ENCODE measurements at places on chromosomes 7 and 10.

- ATAC-seq = no peak
These were observed 52.5 kb upstream of the SEPTIN7 start for GRCh38 chr7:35748371-35748770.

DNA sequence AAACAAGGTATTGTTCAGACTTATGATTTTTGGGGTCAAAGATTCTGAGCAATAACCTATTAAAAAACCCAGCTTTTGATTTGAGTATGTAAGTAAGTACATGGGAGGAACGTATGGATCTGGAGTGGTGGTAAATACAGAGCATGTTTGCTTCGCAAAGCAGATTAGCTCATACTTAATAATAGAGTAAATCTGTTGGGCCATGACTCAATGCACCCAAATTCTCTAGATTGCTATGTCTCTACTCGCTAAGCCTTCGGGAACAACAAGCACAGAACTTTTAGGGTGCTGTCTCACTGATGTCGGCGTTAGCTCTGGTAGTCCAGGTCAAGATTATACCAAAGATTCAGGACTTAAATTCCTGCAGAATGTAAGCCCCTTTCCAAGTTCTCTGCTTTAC is 807 bp upstream of the MINPP1 start:
- no peak for ATAC-seq

- ATAC-seq = no peak
These were observed 137.5 kb downstream of the CCDC71L start for GRCh38 chr7:106523482-106523881.

DNA sequence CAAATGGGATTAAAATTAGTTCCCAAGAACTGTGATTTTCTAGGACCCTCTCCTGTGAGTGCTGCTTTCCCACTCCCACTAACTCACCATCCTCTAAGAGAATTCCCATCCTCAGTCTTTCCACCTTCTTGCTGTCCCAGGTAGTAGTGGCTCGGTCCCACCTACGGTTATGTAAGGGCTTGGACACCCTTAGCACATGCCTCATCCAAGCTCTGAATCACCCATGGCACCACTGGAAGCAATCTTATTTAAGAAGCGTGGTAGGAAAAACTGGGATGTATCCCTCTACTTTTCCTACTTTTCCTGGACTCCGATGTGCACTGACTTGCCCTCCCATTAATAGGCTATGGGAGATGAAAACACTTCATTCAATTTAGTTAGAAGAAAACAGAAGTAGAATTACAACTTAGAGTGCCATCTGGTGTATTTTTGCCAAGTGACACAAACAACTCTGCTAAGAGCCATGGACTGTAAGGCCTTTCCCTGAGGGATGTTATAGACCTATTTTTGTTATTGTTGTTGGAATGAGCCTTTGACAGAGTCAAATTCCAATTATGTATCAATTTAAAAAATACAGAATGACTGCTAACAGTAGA is 13.7 kb upstream of the ANKRD22 start:
- ATAC-seq = no peak

- ATAC-seq = no peak
These were observed 46.5 kb downstream of the LGI1 start for GRCh38 chr10:93804200-93804599.

GRCh38 chr10:107966826-107967225 is 802.3 kb upstream of the SORCS1 start:
- no peak for ATAC-seq

GRCh38 chr7:37068902-37069301 is 344.6 kb upstream of the AOAH start:
- ATAC-seq = no peak

All from gastroesophageal sphincter (tissue), 4 donors.